ENCODE measurements at places on chromosomes 2 and 18. TPM values are rescaled to one million over a fixed set of nuclear protein-coding genes. Genes with fewer than 3 reads are reported as not detected.

Gene LMAN2L
- 10.6 TPM for total RNA-seq

Gene APCDD1
- not detected for total RNA-seq

Gene SH3YL1
- 10.7 TPM for total RNA-seq

Gene STON1
- 1.3 TPM for total RNA-seq

Gene MARCHF4
- total RNA-seq, result 1.4 TPM

Gene SUMO1
- total RNA-seq, result 113 TPM

Gene ABCA12
- 0.19 TPM for total RNA-seq

Gene IL1RL1
- total RNA-seq, result 2.8 TPM

Gene HOXD3
- total RNA-seq, result 0.90 TPM

Gene UGT1A6
- not detected for total RNA-seq

Gene IL1R2
- not detected for total RNA-seq

Gene AGAP1
- 12.6 TPM for total RNA-seq

Gene UGT1A10
- not detected for total RNA-seq

Gene CRYBA2
- not detected for total RNA-seq

Gene TXNL1
- total RNA-seq, result 36.0 TPM

Gene PSMD14
- total RNA-seq, result 87.3 TPM

Gene SERPINB13
- total RNA-seq, result not detected

Gene VWC2L
- not detected for total RNA-seq

Gene CDH7
- total RNA-seq, result 0.08 TPM

Gene C1QL2
- total RNA-seq, result not detected

Gene POU3F3
- not detected for total RNA-seq

Gene SMAD4
- 49.0 TPM for total RNA-seq

Gene KCNF1
- total RNA-seq, result not detected

Gene PRKAG3
- not detected for total RNA-seq

Gene DSC2
- 0.64 TPM for total RNA-seq

Gene TCF7L1
- total RNA-seq, result not detected

Gene SLC38A11
- total RNA-seq, result not detected

Gene RAB6D
- not detected for total RNA-seq

Gene CCDC68
- not detected for total RNA-seq

Gene BIRC6
- total RNA-seq, result 83.6 TPM

Gene KCNIP3
- total RNA-seq, result 2.7 TPM

Gene ITPRIPL1
- 11.2 TPM for total RNA-seq

Gene DNAJC5G
- not detected for total RNA-seq

Gene KCNG2
- total RNA-seq, result not detected

Gene POTEE
- 32.4 TPM for total RNA-seq

Gene AMER3
- total RNA-seq, result not detected

Gene MC5R
- 0.32 TPM for total RNA-seq

Gene ADRA2B
- not detected for total RNA-seq

Gene CAPN14
- total RNA-seq, result 0.98 TPM

Gene PROM2
- 0.15 TPM for total RNA-seq

Gene LINC00305
- total RNA-seq, result not detected

Gene STPG4
- 0.15 TPM for total RNA-seq

Gene KCTD1
- 11.8 TPM for total RNA-seq

Gene LMAN1
- 83.0 TPM for total RNA-seq

Gene EVA1A
- 35.2 TPM for total RNA-seq

Gene EGR4
- 0.05 TPM for total RNA-seq

Gene ANO7
- total RNA-seq, result 0.19 TPM

Gene ITGAV
- total RNA-seq, result 28.5 TPM

Gene ATF2
- 13.1 TPM for total RNA-seq

Gene IL1R1
- 0.21 TPM for total RNA-seq

Gene CFAP221
- total RNA-seq, result not detected

Gene SPDYA
- 0.49 TPM for total RNA-seq

Gene BOK
- 8.0 TPM for total RNA-seq

Gene MDH1
- 191 TPM for total RNA-seq

Gene NEU2
- total RNA-seq, result not detected

Gene DTNA
- total RNA-seq, result 6.9 TPM

Gene GALNT14
- 27.8 TPM for total RNA-seq

Gene ZSWIM2
- total RNA-seq, result not detected
